Activated naive CD8-positive, alpha-beta T cell treated with anti-CD3 and anti-CD28 coated beads, Interleukin-2, amount 10 ng/mL, durations not matched to agents 7 days and 5 days (primary cell): ENCODE measurements at places on chromosomes 2 and 18. TPM values are rescaled to one million over a fixed set of nuclear protein-coding genes. Genes with fewer than 3 reads are reported as not detected.

- DNase-seq = no peak
These were observed 76.4 kb downstream of the KLHL14 start for GRCh38 chr18:32696376-32696775.

DNA sequence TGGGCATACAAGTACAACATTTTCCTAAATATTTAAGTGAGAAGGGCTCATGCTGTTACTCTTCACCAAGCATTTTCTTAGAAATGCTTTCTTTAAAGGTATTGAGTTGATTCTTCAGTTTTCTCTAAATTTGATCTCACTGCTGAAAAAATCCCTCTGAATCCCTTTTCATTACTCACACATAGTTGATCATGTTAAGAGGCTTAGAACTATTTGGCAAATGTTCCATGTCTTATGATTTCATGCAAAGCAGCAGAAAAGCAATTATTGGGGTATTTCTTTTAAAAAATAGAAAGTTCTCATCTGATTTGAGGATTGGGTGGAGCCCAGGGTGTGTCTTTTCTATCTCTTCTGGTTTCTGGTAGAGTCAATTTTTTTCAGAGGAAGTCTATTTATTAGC lies 1079.8 kb upstream of the ZEB2 start:
- DNase-seq = no peak

GRCh38 chr2:120904830-120905234 lies 169.2 kb downstream of the GLI2 start:
- no peak for DNase-seq

DNA sequence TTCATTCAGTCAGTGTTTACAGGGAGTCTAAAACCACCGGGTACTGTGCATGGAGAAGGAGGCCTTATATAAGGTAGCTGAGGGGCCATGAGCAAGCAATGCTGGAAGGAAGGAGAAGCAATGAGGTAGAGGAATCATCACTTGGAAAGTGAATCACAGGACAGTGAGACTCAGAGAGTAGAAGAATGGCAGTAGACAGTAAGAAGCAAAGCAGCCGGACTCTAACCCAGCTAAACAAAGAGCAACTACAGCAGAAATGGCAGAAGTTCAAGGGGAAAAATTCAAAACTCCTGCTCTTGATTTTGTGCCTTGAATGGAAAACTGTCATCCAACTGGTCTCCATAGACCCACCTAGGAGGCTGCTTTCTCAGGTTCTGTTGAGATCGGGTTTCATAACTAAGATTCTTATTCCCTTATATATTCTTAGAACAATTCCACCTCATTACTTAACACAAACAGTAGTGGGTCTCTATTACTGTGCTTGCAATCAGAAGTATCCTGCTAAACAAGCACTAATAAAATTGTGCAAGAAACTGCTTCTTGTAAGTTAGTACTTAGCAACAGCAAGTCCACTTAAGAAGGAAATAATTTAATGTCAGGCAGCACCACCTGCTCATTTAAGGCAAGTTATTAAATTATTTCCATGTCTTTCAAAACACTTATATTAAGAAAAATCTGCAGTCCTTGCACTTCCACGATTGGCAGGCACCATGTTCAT lies 68.0 kb downstream of the RBMS1 start:
- no peak for DNase-seq

- no peak for DNase-seq
These were observed 10.8 kb downstream of the EMILIN2 start for GRCh38 chr18:2857491-2858131.

FER1L5 gene
- not detected for total RNA-seq

DNA sequence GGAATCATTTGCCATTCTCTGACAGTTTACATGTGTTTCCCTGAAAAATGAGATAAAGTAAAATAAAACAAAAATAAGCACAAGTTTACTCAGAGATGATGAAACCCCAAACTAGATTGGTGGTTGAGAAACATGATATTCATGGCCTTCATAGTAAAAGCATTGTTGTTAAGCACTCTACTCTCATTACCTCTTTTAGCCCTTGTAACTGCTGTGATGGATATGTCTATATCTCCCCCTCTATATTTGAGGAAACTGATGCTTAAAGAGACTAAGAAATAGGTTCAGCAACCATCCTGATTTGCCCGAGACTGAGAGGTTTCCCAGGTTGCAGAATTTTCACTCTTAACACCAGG lies 33.9 kb upstream of the GALNT3 start:
- no peak for DNase-seq

DNA sequence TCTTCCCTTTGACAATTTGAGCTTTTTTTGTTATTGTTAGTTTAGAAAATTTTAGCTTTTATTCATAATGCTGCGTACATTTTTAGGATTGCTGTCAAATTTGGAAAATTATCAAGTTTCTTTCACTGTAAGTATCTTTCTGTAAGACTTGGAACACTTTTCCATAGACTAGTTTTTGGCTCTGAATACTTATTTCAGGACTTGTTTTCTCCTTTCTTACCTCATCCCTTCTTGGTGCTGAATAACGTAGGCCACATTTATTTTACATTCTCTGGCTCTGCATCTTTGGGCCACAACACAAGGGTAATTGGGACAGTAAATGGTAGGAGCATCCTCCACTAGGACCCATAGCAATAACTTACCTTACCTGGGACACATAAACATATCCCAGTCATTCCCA lies 85.1 kb downstream of the CCDC85A start:
- DNase-seq = no peak

- no peak for DNase-seq
These were observed 61.7 kb downstream of the CYBRD1 start for GRCh38 chr2:171584001-171584400.

DNA sequence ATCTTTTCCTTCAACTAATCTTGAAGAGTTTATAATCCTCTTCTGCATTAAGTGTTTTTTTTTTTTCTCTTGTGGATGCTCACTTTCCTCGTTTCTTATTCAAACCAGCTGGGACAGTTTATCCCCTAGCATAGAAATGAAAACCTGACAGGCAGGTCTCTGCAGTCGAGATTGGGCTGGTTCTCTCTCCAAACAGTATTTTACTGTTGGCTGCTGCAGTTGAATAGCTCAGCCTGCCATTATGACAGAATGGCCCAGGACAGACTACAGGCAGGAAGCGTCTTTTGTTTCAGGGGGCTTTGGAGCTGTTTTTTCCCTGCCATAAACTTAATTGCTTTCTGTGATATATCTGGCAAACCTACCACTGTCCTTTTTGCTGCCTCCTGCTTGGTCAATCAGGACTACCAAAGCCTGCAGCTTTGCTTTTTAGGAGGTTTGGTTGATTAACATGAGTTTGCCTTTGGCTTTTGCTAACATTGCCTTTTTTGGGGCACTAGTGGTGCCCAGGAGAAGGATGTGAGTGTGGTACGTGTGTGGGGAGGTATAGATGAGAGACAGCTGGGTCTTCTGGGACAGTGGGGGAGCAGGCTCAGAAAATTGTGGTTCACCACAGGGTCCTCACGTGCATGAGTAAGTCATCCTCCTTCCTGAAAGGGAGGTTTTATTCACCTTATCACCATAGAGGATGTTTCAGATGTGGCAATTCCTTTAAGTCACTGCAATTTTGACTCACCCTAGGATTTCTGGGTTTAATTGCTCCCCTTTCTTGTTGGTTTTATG lies 128.7 kb downstream of the LYPD6B start:
- DNase-seq = peak; percentile 36

DNA sequence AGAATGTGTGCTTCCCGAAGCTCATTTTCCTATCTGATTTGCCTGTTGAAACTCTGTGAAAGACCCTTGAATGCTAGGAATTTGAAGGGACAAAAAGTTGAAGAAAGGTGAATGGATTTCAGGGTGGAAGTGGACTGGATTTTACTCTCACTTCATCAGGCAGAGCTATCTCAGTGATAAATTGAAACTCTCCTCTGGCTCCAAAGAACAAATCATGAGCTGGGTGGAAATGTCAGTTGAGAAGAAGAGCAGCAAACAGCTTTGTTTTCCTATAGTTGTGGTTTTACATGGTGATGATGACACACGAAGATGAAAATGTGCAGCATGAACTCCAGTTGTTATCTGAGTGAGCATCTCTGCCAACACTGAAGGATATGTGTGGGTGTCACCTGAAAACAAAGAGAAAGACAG lies 34.4 kb downstream of the CD28 start:
- no peak for DNase-seq

- no peak for DNase-seq
These were observed 589.1 kb upstream of the CDH2 start for GRCh38 chr18:28766027-28766426.

SRBD1 gene
- 23.9 TPM for total RNA-seq

- DNase-seq = no peak
These were observed 18.7 kb upstream of the SMAD2 start for GRCh38 chr18:47949202-47949601.

- no peak for DNase-seq
These were observed 144.3 kb downstream of the BCL2 start for GRCh38 chr18:63175264-63175663.

GRCh38 chr18:295756-296490 lies 28.1 kb upstream of the THOC1 start:
- no peak for DNase-seq

DNA sequence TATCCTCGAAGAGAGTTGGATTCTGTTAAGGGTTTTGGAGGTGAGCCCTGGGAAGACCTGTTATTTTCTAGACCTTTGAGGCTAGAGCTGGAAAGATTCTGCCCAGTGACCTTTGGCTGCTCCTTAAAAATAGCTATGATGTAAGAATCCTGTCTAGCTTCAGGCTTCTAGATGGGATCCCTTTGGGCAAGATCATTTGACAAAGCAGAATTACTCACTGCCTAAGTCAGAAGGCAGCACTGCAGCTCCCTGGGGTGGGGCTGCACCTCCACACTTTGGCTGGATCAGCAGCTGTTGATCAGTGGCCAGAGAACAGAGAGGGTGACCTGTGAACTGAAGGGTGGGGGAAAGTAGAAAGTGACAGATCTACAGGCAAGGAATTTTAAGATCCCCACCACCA lies 103.8 kb downstream of the ASAP2 start:
- no peak for DNase-seq

DNA sequence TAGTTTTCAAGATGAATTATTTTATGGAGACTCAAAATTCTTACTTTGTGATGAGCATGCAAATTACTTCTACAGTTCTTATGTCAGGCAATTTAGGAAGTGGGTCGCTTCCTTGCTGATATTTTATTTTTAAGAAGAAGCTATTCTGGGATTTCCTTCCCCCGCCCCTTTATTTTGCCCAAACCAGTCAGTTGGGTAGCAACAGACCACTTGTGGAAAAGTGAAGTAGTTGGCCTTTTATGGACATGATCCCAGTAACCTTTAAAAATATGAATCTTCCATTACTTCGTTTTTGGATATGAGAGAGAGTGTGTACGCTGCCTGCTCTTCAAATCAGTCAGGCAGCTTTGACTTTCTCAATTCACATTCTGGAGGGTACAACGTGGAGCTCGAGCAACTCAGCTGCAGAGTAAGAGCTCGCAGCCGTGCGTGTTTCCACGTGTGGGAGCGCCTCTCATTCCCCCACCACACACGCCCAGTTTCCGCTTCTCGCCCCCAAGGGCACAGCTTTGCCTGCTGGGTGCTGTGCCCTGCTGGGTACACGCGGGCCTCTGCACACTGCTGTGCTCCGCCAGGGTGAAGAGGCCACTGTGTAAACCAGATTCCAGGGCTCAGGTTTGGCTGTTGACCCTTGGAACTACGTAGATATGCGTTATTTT lies 92.6 kb downstream of the ITGB1BP1 start:
- DNase-seq = no peak

- DNase-seq = no peak
These were observed 43.1 kb upstream of the SLC39A10 start for GRCh38 chr2:195613922-195614321.

FTCDNL1 gene
- 1.7 TPM for total RNA-seq

DNA sequence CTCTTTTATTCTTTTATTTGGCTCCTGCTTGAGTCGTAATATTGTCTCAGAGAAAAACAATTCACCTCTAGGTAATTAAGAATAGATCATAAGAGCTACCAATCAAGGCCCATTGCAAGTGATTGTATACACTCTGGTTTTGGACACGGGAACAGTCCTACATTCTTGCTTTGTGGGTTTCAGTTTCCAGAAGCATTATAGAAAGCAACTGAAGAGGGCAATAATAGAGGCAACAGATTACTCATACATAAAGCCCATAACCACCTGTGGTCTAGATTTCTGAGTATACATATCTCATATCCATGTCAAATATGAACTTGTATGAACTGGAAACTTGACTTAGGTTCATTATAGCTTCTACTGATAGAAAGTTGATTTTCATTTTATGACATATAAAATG lies 65.4 kb downstream of the DIS3L2 start:
- no peak for DNase-seq

- DNase-seq = peak; percentile 33
These were observed 673 bp downstream of the CENPO start for GRCh38 chr2:24793761-24794435.

DNA sequence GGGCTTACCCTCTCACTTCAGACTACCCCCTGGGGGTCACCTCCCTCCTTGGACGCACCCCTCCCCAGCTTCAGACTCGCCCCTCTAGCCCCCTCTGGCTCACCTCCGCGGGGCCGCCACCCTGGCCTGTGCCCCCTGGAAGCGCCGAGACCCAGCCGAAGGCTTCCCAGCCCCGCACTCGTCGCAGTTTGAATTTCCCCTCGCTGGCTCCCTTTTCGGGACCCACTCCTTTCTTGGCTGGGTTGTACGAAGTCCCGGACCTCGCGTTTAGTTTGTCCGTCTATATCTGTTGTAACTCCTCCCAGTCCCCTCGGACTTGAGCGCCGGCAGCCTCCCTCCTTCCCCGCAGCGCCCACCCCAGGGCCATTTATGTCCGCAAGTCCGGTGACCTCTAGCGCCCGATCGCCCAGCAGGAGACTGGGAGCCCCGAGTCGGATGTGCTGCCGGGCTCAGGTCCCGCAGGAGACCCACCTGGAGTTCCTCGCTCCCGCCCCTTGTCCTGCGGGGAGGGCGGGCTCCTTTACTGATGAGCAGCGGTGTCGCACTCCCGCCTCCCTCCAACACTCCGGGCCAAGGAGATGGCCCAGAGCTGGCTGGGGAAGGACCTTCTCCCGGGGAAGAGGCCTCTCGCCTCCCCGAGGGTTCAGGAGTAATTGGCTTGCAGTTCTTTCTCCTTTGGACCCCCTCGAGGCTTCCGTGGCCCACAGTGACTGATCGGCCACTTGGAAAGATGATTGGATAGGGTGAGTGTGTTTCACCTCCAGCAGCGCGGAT lies 692 bp upstream of the RAX start:
- no peak for DNase-seq

INHA gene
- not detected for total RNA-seq
